ENCODE measurements at places on chromosomes 12 and 14. TPM values are rescaled to one million over a fixed set of nuclear protein-coding genes. Genes with fewer than 3 reads are reported as not detected.

PLEKHG7 gene
- not detected for polyA plus RNA-seq

TRAFD1 gene
- 54.5 TPM for polyA plus RNA-seq

TOMM20L gene
- polyA plus RNA-seq, result not detected

APOF gene
- not detected for polyA plus RNA-seq

TMEM30B gene
- polyA plus RNA-seq, result not detected

GRCh38 chr14:105014631-105015030, 6.3 kb downstream of the CDCA4 start:
- DNase-seq, result no peak

DNA sequence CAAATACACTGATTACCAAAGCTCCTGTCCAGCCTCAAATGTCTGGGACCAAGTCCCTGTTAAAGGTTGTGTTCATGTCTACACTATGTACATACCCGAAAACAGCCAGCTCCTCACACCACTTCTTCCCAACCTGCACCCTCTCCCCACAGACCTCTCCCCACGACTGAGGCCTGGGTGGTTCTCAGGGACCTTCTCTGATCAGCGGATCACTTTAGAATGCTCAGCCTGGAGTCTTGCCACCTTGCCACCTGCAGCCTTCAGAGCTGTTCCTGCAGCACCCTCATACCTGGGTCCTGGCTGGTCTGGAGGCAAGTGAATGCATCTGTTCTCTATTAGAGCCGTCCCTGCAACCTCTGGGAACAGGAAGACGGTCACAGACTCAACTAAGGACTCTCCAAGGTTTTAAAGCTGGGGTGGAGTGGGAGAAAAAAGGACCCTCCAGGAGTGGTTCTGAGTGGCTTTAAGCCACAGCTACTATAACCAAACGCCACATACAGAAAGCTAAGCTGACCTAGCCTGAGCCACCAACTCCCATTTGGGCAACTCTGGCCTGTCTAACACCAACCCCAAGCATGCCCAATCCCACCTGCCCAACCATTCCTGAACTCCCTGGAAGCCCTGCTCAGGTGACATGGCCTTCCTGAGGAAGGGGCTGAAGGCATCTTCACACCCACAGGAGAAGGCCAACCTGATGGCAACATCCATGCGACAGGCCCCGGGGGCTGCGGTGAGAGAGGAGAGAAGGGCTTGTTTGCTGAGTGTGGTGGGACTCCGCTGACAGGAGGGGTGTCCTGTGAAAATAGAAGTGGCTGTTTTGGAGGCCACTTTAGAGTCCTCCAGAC, 8.6 kb downstream of the KRT2 start:
- no peak for DNase-seq

GRCh38 chr12:109951136-109951535, 45.0 kb downstream of the GIT2 start:
- no peak for DNase-seq

- DNase-seq, result no peak
Measured at GRCh38 chr12:90618586-90618985, 336.4 kb downstream of the CCER1 start.

- DNase-seq, result no peak
Measured at GRCh38 chr14:32934073-32934880, 4.4 kb upstream of the NPAS3 start.

DNA sequence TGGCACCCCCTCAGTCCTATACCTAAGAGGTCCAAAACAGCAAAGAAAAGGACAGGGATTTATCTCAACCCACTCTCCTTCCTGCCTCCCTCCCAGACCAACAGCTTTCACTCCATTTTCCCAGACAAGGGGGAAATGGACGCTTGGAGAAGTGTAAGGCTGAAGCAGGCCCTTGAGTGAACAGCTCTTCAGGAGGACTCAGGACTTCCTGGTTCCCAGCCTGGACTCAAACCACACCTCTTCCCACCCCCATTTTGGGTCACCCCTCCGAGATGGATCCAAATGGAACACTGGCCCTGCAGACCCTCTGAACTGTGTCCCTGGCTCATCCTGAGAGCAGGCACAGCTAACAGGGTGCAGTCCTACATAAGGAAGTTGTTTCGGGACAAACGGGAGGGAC, 2.7 kb downstream of the KMT2D start:
- DNase-seq, result no peak

DNA sequence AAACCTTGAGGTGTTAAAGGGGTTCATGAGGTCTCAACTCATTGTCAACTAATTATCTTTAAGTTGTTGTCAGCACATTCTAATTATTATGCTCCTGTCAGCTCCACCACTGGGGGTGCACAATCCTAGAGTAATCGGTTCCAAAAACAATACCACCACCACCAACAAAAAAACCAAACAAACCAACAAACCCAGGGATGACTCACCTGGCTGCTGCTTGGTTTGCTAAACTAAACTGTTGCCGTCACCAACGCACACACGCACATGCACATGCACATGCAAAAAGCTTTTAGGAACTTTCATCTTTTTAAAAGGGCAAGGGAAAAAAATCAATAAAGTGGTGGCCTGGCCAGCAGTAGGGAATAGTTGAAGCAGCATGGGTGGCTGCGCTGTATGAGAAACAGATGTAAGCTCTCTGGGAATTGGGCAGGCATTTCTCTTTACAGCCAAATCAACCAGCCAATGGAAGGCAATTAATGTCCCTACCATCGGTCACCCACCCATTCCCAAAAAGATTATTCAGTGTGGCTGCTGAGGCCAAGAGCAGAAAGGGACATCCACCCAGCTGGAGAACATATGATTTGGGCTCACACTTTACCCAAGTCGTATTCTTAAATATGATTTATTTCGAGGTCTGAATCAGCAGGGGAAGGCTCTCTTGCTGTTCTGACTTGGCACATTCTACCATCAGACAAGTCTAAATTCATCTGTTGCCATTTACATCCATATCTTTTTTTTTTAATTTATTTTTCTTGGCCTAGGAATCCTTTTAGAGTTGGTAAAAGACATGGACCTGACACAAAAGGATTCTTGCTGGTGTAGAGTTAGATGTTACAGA, 20.0 kb downstream of the TMEM30B start:
- no peak for DNase-seq

DNA sequence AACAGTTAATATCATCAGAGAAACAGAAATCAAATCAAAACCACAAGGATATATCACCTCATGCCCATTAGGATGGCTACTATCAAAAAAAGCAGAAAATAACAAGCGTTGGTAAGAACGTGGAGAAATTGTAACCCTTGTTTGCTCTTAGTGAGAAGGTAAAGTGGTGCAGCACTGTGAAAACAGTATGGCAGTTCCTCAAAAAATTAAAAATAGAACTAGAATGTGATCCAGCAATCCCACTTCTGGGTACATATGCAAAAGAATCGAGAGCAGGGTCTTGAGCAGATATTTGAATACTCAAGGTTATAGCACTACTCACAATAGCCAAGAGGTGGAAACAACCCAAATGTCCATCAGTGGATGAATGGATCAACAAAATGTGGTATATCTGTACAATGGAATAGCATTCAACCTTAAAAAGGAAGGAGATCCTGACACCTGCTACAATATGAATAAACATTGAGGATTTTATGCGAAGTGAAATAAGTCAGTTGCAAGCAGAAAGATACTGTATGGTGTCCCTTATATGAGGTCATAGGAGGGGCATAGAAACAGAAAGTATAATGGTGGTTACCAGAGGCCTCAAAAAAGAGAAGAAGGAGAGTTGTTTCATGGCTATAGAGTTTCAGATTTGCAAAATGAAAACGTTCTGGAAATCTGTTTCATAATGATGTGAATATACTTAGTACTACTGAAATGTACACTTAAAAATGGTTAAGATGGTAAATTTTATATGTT, 131.0 kb upstream of the EEA1 start:
- no peak for DNase-seq

- DNase-seq, result no peak
Measured at GRCh38 chr12:62629971-62630739, 163.5 kb downstream of the MON2 start.

GRCh38 chr12:123482876-123483275, 24.9 kb downstream of the SNRNP35 start:
- no peak for DNase-seq

DNA sequence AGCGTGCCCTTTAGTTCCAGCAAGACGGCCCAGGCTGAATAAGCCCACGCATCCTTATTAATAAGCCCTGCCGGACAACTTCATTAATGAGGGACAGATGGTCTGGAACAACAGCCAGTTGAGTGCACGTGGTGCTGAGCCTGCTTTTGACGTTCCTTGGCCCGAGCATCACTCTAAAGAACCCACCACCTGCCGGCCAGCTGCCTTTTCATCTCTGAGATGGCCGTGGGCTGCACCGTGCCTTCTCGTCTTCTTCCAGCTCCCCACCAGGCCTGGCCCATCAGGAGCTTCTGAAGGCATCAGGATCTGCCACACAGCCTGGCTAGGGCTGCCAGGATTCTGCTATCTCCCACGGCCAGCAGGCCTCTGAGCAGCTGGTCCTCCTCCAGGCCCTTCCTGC, 80.0 kb downstream of the AACS start:
- DNase-seq, result no peak

DNA sequence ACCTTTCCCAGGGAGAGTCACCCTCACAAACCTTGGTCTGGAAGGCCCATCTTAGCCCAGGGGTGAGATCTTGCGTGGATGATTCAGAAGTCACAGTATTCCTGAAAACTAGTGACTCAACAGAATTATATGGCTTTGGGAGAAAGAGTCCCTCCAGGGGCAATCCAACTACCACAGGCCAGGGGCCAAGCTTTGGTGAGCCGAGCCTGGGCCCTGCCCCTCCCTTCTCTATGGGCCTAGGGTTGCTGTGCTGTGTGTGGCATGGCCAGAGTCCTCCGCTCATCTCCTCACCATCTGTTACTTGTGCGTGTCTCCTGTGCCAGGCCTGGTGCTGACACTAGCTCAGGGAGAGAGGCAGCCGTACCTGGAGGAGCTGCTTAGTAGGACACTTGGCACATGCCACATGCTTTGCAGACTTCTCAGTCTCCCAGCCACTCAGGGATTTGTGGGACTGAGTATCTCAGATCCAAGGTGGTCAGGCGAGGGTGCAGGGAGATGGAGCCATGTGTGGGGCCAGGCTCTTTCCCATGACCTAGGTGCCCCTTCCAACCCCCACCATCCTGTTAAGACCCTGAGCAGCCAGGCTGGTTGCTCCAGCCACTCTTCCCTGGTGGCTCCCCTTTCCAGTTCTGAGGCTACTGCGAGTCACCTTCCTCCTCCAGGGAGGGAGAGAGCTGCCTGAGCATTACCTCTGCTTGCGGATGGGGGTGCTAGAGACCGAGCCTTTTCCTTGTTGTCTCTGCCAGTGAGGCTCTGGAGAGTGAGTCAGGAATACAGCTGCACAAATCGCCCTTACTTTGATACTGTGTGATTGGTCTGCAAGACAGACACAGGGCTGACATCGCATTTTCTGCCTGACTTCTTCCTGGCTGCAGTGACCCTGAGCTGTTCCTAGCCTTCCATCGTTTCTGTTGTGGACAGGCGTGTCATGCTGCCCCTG, 94.1 kb downstream of the SLC25A47 start:
- peak; percentile 73 for DNase-seq

DNA sequence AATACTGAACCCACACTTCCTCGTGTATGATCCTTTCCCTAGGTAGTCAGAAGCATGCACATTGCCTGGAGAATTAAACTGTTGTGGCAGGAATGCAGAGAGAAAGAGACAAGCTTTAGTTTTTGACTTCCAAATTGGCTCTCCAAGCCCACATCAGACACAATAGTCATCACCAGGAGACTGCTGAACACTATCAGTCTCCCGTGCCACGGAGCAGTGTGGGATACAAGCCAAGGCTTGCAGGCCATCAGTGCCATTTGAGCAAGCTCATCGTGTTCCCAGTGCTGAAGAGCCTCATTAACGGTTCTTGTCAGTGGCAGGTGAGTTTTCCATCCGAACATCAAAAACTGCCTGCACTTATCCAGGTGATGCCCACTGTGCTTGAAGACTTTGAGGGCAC, 410.8 kb downstream of the NAV3 start:
- DNase-seq, result no peak

GRCh38 chr12:51766067-51766676, 82.3 kb downstream of the FIGNL2 start:
- DNase-seq, result no peak

DNA sequence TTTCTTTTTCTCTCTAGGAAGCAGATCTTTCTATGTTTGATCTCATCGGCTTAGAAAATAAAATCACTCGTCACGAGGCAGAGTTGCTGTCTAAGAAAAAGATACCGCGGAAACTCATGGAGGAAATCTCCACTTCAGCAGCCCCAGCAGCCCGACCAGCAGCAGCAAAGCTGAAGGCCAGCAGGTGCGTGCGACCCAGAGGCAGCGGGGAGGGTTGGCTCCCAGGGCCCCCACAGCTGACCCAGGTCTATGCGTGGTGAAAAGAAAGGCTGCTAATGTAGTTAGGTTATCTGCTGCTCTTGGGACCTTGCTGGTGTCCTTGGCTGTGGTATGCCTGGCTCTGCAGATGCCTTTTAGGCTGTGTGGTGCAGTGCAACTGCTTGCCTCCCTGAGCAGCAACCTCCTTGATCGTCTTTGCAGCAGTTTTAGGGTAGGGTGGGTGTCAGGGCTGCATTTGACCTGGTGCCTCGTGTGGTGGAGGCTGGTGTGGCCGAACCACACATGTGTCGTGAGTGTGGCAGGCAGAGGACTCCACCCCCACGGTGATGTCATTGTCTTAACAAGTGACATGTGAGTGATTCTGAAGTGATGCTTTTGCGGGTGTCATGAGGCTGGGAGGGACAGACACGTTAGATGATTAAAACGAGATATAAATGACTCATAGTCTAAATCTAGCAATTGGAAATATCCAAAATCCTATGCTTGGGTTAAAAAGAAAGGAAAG, 68.6 kb downstream of the EP400 start:
- DNase-seq, result peak; percentile 21
